Stimulated activated CD4-positive, alpha-beta T cell treated with anti-CD3 and anti-CD28 coated beads, Interleukin-1b, Interleukin-23, amount 100 ng/mL, for 1 hour (primary cell): ENCODE measurements at places on chromosomes 16 and 17.

DNA sequence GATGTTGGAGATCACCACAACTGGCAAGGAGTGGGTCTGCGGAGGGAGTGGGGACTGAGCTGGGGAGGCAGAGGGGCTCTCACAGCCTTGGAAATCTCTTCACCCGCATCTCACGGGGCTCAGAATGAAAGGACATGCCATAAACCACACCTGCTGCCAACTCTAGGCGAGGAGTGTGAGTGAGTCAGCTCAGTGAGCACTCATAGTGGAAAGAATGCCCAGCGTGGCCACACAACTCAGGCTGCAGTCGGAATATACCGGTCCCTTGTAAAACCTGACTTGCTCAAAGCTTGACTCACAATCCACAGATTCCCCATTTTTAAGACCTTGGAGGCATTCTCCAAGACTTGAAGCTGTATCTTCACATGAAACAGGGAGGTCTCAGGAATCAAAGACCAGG is 36.7 kb downstream of the STAT5A start:
- DNase-seq = no peak

- DNase-seq = no peak
Observed at GRCh38 chr16:78751601-78752000, 652.1 kb downstream of the WWOX start.

DNA sequence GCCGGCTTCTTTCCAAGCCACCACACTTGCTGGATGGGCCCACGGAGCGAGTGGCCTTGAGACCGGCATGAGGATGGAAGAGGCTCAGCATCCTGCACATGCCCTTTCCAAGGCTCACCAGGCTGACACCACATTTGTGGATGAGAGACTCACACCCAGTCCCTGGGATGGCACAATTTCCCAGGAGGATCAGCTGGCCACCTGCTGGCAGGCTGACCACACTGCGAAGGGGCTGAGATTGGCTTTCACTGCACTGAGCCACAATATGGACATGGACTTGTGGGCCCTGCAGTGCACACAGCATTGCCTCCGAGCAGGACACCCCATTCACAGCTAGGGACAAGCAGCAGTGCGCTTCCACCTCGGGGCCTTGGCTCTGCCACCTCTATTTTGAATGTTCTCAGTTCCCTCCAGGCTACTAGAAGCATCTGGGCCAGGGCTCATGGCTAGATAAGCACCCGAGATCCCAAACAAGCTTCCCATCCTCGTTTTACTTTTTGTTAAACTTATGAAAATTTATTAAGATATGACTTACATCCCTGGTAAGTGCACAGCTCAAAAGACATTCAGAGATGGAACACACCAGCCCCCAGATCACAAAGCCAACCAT is 25.3 kb upstream of the KSR1 start:
- DNase-seq = no peak

DNA sequence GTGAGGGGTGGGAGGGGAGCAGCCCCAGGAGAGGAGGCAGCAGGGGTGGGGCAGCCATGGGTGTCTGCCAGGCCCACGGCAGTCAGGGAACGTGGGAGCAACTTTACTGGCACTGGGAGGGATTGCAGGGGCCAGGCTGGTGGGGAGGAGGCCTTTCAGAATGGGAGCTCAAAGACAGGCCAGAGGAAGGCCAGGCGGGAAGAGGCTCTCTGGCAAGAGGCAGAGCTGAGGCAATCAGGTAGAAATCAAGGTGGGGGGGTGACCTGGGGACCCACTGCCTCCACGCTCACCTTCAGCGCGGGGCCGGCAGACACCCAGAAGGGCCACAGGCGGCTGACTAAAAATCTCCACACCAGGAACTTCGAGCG is 11.9 kb upstream of the GSE1 start:
- no peak for DNase-seq

DNA sequence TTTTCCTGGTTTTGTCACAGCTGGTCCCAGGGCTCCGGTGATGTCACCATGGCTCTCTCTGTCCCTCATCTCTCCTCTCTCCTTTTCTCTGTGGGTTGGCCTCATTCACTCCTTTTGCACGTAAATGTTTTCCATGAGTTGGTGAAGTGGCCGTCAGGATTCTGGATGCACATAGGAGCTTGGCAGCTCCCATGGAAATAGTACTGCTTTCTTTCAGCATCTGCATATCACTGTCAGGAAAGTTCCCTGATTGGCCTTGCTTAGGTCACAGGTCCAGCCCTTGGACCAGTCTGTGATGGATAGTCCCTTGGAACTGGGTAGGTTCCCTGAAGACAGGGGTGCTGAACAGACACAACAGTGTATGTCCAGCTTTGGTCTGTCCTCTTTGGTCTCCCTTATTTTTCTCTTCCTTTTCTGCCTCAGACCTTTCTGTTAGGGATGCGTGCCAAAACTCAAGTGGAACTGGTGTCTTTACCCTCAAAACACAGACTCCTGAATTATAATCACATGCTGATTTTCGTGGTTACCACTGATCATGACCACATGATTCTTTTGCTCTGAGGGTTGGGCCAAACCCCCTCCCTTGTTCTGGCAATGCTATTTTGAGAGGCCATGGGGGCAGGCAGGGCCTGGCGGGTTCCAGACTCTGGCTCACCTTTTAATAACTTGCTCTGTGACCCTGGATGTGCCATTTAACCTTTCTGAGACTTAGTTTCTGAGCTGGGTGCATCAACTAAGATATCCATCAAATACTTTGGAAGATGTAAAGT is 99.0 kb downstream of the MSI2 start:
- no peak for DNase-seq

GRCh38 chr17:22703786-22704441 is 1011.6 kb downstream of the KCNJ18 start:
- no peak for DNase-seq

- DNase-seq = no peak
Observed at GRCh38 chr16:25107466-25107792, 4.1 kb upstream of the LCMT1 start.

DNA sequence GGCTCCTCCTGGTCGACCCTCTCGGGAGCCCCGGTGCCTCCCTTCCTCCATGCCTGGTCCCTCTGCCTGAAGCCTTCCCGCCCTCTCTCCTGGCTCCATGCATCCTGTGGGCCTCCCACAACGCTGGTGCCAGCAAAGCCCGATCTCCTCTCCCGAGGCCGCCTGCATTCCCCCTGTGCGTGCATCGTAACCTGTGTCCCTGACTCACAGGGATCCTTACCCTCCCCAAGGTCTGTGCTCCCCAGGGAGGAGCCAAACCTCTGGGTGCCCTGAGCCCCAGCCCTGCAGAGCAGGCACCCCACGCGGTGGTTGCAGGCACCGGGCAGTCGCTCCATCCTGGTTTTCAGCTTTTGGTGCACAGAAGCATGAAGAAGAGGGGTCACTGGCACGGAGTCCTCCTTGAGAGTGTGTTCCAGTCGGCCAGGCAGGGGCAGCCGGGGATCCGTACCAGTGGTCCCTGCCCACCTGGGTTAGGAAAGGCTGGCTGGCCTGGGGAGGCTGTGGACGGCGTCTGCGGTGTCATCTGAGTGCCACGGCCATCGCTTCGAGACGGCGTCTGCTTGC is 1.8 kb upstream of the ENPP7 start:
- no peak for DNase-seq

GRCh38 chr16:4700380-4700996 is 7.1 kb downstream of the NUDT16L1 start:
- no peak for DNase-seq

GRCh38 chr17:82582213-82582612 is 62.7 kb downstream of the FOXK2 start:
- no peak for DNase-seq
